ENCODE measurements at places on chromosomes 2 and 18.
A peak's percentile ranks its signal among the peaks of the same experiment; 100 is the strongest.

DNA sequence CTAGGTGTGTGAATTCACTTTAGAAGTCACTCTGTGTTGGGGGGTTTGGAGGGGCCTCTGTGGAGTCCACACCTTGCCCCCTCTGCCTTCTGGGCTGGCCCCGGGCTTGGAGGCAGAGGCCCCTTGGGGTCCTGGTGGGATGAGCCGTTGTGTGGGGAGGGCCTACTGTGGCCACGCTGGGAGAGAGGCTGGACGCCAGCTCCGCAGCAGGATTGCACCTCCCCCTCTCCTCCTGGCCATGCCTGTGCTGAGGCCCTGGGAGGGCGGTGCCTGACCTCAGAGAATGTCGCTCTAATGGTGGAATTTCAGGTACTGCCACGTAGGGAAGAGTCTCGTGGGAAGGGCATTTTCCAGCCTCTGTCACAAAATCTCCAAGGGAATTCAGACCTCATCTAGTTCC is 237.0 kb downstream of the ATAD2B start:
- DNase-seq = no peak

DNA sequence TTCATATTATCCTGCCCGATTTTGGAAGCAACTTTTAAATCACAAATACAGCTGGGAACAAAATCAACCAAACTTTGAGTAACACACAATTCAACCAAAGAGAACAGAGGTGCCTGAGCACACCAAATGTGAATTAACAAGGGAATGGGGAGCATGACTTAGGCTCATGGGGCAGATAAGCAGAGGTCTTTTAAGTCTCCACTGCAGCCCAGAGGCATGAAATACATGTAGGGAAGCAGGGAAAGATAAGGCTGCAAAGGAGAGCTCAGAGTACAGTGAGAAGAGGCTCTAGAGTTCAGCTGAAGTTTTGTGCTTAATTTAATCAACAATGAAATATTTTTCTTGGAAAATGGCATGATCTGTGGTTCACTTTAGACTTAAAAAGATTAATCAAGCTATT is 49.0 kb downstream of the CYTIP start:
- DNase-seq = no peak

DNA sequence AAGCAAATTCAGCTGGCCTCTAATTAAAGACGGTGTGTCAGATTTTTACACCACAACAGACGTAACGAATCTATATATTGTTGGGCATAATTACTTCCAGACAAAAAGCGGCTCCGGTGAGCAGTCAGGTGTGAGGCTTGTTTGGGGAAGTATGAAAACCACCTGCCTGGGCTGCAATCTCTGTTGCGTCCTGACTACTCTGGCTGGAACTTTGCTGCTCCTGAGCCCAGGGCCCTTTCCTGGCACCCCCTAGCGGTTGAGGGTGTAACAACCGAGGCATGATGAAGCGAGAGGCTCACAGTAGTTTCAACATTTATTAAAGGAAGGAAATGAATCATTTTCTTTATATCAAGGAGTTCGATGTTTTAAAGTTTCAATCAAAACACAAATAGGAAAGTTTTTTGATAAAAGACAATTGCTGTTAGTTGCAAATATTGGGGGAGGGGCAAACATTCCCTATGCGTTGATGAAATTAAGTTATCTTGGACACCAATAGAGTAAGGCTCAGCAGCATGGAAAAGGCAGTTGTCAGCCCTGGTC is 10.6 kb upstream of the ITGB6 start:
- DNase-seq = peak; percentile 86

- DNase-seq = no peak
Measured at GRCh38 chr2:189298481-189298880, 118.9 kb upstream of the COL5A2 start.

DNA sequence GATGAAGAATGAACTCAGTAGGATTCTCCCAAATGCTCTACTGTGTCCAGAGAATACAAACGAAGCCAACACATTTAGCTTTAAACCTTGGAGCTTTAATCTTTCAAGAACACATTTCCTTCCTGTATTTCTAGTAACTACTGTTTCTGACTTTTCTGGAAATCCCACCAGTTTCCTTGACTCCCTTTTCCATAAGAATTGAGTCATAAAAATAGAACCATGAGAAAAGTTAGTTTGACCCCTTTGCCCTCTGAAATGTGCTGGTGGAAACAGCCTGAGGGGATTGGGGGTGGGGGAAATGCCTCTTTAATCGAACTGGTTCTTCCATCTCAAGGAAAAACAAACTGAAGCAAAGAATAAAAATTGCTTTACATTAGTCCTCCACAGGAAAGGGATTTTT is 123.9 kb downstream of the TMEM17 start:
- no peak for DNase-seq
